Brain (organoid and tissue), 16 donors: ENCODE measurements at places on chromosomes 7 and 10.

- DNase-seq, result no peak
These were observed 18.3 kb downstream of the WDR91 start for GRCh38 chr7:135192914-135193536.

DNA sequence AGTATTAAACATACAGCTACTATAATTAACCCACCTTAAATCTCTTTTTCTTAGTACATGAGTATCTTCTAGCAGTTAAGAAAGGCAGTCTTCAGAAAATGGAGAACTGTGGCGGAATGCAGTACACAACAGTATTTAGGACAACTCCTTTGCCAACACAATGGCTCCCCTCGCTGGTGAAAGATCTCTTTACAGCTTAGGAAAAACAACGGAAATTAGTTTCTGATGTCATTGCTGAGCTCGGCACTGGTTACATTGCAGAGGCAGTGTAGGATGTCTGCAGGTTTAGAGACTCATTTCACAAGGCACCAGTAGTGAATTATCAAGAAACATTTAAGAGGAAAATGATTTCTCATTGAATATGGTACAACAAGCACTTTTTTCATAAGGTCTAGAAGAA, 43.4 kb downstream of the GLRX3 start:
- DNase-seq, result peak; percentile 92

DNA sequence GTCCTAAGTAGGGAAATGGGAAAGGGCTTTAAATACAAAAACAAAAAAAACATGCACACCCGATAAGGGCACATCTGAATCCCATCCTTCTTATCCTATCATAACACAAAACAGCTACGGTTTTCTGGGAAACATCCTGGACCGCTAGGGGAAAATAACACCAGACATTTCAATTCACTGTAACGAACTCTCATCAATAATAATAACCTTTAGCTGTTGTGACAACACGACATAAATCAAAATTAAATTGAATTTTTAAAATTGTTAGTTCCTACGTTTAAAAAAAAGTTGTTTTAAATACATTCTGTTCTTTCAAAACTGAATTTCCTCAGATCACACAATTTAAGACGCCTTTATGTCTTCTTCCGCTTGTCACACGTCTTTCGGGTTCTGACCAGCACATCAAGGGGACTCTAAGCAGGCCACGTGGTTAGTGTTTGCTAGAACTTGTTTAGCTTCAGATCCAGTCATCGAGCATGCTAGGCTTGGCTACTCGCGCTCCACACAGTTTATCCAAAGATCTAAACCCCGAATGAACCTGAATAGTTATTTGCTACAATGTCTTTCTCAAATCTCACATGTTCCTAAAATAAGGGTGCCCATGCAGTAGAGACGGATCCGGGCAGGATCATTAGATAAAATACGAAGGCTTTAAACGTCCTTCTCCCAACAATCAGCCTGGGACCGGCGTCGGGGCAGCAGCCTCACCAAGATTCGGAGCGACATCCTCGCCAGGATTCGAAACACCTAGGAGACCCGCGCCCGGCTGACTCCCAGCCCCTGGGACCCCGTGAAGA, 839 bp downstream of the IKZF5 start:
- peak; percentile 55 for DNase-seq

GRCh38 chr10:104582602-104582951, 58.5 kb upstream of the SORCS3 start:
- DNase-seq, result no peak

DNA sequence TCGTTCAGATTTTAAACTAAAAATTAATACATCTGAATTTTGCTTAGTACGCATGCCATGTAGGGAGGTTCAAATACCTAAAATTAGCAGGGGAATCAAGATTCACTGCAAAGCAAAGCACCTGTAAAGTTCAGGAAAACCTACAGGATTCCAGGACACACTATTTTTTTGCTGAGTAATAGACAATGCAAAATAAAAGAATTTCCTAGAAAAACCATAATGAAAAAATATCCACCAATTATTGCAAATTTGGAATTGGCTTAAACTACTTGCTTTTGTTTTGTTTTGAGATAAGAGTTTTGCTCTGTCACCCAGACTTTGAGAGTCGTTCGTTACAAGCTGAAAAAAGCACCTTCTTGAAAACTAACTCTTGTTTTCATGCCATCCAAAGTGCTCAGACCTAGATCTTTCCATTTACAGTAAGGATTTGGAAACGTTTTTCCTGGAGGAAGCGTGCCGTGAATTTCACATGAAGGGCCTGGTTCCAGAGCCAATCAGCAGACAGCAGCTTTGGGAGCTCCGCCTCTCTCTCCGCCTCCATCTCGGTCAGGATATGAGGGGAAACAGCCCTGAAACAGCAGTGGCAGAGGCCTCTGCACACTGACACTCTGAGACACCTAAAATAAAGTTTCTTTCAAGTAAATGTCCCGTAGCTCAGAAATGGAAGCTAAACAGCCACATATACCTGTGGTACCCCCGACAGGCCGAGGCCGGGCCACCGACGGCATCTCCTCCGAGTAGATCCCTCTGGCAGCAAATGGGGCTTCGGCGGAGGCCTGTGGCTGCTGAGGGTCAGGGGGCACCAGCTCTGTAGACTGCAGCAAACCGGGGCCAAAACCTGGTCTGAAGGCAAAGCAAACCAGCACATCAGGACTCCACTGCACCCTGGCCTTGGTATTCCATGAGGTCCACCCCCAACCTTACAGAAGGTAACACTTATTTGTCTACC, 45.9 kb upstream of the ATP6V0A4 start:
- DNase-seq, result no peak

GRCh38 chr10:125738206-125738605, 18.7 kb downstream of the EDRF1 start:
- no peak for DNase-seq

GRCh38 chr10:82942286-82943099, 1067.5 kb downstream of the NRG3 start:
- no peak for DNase-seq

DNA sequence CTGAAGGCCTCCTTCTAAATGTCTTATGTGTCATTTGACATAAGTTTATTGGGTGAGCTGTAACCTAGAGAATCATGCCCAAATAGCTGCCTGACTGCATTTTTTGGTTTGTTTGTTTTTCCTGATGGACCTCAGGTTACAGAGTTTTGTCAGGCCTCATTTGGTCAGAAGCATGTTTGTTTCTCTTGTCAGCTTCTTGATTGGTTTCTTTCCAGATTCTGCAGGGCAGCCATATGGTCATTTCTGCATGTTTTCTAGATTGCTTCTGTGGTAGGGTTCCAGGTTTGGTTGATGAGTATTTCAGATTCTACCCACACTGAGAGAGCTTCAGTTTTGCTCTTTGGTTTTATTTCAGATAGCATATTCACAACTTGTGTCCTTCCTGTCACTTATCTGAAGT, 28.0 kb downstream of the GLCCI1 start:
- peak; percentile 19 for DNase-seq

DNA sequence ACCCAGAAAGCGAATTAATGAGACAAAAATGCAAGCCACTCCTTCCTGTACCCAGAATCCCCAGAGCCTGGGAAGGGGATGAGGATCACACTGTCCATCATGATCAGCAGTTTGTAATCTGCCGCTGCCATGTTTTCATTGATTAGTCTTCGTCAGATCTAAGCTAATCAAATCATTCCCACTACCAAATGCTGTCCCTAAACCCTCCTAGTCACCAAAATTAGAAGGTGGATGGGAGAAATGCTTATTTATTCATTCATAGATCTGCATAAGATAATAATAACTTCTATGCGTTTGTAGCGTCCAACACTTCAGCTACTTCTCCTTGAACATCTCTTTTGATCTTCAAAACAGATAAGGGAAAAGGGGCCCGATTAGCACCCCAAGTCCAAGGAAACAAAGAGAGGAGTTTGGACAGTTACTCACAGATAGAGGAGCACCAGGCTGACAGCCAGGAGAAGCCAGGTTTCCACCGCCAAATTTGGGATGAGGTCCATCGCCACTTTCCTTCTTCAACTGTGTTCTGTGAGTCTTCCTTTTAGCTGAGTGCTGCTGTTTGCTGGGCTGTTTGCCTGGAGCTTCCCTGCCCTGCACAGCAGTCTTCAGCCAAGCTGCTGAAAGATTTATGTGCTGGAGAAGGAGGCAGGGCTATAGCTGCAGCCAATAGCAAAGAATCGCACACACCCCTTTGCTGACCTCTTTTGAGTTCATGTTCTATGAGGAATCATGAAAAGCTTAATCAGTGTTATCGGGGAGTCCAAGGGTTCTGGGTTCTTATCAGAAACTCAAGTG, at the start of gene CYP3A5:
CYP3A5 (minus strand) TSS at position 597 of the 792 bp plus-strand sequence; CDS start at position 497, 100 bp downstream.
- DNase-seq, result no peak

- no peak for DNase-seq
These were observed 54.8 kb downstream of the MDFIC start for GRCh38 chr7:114976666-114977065.

- DNase-seq, result no peak
These were observed 17.6 kb downstream of the KRIT1 start for GRCh38 chr7:92228100-92228499.

DNA sequence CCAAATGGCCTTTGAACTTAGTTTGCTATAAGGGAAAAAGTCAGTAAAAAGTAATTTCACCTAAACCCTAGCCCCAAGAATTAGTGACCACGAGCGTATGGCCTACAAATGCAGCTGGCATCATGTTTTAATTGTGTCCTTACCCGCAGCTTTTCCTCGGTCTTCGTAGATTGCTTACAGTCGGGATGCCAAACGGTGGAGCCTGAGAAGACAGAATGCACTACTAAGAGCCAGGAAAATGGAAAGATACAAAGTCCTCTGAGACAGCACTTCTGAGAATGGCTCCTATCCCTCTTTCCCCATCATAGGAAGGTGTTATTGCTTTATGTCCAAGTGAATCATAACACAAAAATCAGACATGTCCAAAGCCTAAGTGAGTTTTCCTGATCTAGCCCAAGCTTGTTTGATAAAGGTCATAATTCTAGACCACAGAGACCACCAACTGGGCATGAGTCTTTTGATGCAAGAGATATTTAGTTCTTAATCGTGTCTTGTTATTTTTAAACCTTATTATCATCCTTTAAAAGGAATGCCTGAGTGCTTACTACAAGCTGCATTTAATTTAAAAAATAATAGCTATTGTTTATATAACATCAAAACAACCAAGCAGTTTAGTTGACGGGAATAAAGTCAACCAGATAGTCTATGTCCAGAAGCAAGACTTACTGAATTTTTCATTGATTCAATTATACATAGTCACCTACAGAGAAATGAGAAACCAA, 83.7 kb upstream of the AFAP1L2 start:
- DNase-seq, result no peak

GRCh38 chr7:155336812-155337602, 39.3 kb downstream of the INSIG1 start:
- DNase-seq, result no peak

GRCh38 chr10:47025540-47026300, 114.5 kb downstream of the PTPN20 start:
- DNase-seq, result no peak

GRCh38 chr10:128058106-128058749, 68.0 kb downstream of the MKI67 start:
- DNase-seq, result no peak

GRCh38 chr10:102004376-102004775, 51.6 kb downstream of the ARMH3 start:
- no peak for DNase-seq

DNA sequence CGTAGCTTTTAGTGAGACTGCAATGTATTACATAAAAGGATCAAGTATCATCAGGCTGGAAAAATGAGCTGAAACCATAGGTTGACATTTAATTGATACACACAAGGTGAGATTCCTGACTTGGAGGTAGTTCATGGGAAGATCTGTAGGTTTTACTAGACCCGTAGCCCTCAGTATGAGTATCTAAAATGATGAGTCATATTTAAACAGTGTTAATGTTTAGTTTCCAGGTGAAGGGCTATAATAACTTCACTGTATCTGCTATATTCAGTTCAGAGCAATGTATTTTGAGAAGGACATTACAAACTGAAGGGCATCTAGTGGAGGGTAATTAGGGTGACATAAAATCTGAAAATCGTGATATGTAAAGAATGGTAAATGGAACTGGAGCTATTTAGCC, 35.0 kb downstream of the ENTPD1 start:
- no peak for DNase-seq

- DNase-seq, result no peak
These were observed 228.7 kb downstream of the FRMD4A start for GRCh38 chr10:14102056-14102455.

- peak; percentile 88 for DNase-seq
These were observed 26.1 kb upstream of the RSU1 start for GRCh38 chr10:16843252-16843870.

DNA sequence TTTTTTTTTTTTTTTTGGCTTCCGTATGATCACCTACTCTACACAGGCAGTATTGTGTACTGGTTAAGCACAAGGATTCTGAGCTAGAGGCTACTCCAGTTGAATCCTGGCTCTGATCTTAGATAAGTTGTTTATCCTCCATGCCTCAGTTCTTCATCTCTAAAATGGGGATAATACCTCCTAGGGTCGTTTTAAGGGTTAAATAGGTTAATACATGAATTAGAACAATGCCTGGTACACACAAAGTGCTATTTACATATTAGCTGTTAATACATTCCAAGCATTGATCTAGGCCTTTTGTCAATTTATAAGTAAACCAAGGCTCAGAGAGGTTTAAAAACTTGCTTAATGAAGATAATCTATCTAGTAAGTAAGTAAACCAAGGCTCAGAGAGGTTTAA, 59.0 kb downstream of the ST7 start:
- DNase-seq, result no peak

DNA sequence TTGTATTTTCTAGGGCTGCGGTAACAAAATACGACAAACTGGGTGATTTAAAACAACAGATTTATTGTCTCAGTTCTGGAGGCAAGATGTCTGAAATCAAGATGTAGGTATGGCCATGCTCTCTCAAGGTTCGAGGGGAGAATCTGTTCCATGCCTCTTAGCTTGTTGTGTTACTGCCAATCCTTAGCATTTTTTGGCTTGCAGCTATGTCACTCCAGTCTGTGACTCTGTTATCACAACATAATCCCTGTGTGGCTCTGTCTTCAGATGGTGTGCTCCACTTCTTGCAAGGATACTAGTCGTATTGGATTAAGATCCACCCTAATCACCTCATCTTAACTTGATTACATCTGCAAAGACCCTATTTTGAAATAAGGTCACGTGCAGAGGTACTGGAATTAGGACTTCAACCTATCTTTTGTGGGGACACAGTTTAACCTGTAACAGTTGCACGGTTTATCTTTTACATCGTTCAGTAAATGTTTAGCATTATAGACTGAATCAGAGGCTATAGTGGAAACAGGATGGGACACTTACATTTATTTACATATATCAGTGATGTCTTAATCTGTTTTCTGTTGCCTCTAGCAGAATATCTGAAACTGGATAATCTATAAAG, 3.1 kb downstream of the C1GALT1 start:
- no peak for DNase-seq

DNA sequence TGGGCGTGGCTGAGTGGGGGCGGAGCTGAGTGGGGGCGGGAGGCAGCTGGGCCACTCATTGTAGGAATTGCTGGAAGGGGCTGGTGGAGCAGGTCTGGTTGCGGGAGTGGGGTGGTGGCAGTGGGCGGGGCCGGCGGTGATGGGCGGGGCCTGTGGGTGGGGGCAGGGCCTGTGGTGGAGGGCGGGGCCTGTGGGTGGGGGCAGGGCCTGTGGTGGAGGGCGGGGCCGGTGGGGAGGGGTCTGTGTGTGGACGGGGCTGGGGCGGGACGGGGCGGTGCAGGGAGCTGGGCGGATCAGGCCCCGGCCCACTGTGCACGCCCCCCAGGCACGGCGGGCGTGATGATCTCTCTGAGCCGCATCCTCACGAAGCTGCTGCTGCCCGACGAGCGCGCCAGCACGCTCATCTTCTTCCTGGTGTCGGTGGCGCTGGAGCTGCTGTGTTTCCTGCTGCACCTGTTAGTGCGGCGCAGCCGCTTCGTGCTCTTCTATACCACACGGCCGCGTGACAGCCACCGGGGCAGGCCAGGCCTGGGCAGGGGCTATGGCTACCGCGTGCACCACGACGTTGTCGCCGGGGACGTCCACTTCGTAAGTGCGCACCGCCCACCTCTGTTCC, 14.0 kb downstream of the SLC29A4 start:
- peak; percentile 65 for DNase-seq
